ENCODE measurements at places on chromosomes 7 and 10. TPM values are rescaled to one million over a fixed set of nuclear protein-coding genes. Genes with fewer than 3 reads are reported as not detected.

The C7orf57 gene
- not detected for total RNA-seq

DNA sequence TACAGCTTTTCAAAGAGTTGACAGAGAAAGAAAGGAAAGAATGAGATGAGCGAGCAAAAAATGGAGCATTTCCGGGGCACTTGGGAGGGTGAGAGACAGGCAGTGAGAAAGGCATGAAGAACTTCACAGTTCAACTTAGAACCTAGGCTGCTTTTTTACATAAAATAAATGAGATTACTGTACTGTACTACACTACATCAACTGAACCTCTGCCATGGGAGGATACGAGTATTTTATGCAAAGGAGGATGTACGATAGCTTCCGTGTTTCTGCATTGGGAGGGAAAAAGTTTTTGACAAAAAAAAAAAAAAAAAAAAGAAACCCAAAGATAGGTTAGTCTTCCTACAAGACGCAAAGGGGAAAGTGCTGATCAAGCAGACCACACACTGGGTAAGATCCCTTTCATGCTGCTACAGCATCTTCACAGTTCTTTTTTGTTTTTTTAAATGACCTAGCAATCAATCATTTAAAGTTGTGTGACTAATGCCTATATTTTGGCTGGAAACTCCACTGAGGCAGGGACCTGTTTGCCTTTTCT is 88.0 kb downstream of the RAPGEF5 start:
- DNase-seq: no peak

DNA sequence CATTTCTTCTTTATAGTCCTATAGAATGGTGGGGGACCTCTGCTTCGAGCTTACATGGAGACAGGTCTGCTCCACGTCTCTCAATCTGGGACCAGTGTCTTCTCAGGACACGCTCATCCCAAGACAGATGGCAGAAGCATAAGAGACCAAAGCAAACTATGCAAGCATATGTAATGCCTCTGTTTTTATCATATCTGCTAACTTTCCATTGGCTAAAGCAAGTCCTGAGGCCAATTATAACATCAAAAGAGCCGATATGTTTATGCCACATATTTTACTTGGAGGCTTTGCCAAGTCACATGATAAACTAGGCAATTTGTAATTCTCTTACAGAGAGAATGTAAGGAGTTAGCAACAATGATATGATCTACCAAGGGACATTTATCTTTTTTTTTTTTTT is 102.6 kb upstream of the NRBF2 start:
- no peak for DNase-seq

- DNase-seq: no peak
Observed at GRCh38 chr10:114038819-114039218, 4.8 kb upstream of the ADRB1 start.

The INA gene
- total RNA-seq: not detected
